ENCODE measurements at places on chromosomes 12 and 14.

GRCh38 chr12:116861320-116861719, 19.9 kb downstream of the HRK start:
- no peak for DNase-seq

GRCh38 chr14:51460011-51460410, 191.7 kb upstream of the FRMD6 start:
- DNase-seq, result no peak

GRCh38 chr12:88181881-88182280, 39.8 kb downstream of the TMTC3 start:
- DNase-seq, result no peak

- DNase-seq, result no peak
Measured at GRCh38 chr12:58509116-58509885, 411.0 kb downstream of the LRIG3 start.

GRCh38 chr14:55650992-55651391, 71.0 kb downstream of the KTN1 start:
- DNase-seq, result no peak

DNA sequence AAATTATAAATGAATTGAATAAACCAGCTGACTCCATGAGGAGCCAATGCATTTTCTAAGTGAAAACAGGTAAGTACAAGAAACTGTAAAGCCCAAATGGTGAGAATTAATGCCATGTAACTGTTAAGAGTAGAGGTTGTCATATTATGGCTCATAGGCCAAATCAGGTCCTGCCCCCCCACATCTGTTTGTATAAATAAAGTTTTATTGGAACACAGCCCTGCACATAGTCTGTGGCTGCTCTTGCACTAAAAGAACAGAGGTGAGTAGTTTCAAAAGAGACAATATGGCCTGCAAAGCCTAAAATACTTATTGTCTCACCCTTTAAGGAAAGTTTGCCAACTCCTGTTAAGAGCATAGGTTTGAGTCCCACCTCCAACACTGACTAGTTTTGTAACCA, 140.5 kb upstream of the SRRM4 start:
- DNase-seq, result no peak

- no peak for DNase-seq
Measured at GRCh38 chr12:53538209-53538689, 31.0 kb upstream of the NPFF start.

DNA sequence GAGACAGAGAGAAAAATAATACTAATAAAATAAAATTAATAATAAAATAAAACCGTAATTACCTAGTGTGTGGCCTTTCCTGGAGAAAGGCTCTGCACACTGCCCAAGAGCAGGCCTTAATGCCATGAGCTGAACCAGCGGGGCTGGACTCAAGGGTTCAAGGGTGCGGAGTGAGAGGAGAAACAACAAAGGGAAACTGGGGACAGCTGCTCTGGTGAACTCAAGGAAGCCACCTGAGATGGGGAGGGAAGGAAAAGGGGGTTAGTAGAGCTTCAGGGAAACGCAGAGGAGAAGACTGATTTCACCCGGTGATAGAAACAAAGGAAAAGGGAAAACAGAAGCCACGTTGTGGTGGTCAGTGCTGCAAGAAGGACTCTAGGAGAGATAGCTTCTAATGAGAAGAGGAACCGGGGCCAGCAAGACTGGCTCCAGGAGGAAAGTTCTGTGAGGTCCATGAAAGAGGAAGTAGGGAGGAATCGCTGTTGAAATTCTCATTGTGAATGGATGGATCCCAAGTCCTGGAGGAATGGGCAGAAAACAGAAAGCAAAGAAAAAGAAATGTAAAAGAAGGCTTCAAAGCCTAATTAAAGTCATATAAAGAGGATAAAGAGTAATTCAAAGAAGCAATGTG, 48.3 kb upstream of the BCL2L14 start:
- no peak for DNase-seq

DNA sequence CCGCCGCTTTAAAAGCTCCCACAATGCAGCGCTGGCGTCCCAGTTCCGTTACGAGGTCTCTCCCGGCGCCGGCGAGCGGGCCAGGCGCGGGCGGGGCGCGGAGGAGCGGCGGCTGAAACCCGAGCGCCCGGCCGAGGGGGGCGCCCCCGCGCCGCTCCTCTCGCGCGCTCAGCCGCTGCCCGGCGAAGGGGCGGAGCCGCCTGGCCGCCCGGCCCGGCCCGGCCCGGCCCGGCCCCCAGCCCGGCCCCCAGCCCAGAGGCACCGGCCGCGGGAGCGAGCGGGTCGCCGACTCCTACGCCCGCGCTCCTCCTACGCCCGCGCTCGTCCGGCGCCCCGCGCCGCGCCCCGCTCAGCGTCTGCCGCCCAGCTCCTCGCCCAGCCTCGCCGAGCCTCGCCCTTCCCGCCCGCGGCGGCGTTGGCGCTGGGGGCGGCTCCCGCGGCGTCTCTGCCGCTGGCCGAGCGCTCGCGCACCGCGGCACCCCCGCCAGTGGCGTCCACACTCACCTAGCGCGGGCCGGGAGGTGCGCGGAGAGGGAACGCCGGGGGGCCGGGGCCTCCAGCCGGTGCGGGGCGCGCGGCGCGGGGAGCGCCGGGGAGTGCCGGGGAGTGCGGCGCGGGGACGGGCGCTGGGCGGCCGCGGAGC, at the start of gene RASSF8:
Gene RASSF8 (plus strand): TSS at position 255 of the 643 bp plus-strand sequence. CDS start 96,662 bp downstream, outside the sequence.
- DNase-seq, result no peak

- DNase-seq, result no peak
Measured at GRCh38 chr12:127957001-127957660, 309.8 kb upstream of the TMEM132C start.

DNA sequence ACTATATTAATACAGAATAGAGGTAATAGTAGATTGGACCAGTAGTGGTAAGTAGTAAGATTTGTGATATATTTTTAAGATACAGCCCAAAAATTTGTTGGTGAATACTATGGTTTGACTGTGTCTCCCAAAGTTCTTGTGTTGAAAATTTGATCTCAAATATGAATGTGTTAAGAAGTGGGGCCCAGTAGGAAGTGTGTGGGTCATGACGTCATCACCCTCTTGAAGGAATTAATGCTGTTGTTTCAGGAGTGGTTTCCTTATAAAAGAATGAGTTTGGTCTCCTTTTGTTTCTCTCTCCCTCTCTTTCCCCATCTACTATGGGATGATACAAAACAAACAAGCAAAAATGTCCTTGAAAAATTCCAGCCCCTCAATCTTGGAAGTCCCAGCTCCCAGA, 16.3 kb downstream of the LUM start:
- DNase-seq, result no peak

- DNase-seq, result no peak
Measured at GRCh38 chr12:71476513-71476912, 36.9 kb downstream of the LGR5 start.

DNA sequence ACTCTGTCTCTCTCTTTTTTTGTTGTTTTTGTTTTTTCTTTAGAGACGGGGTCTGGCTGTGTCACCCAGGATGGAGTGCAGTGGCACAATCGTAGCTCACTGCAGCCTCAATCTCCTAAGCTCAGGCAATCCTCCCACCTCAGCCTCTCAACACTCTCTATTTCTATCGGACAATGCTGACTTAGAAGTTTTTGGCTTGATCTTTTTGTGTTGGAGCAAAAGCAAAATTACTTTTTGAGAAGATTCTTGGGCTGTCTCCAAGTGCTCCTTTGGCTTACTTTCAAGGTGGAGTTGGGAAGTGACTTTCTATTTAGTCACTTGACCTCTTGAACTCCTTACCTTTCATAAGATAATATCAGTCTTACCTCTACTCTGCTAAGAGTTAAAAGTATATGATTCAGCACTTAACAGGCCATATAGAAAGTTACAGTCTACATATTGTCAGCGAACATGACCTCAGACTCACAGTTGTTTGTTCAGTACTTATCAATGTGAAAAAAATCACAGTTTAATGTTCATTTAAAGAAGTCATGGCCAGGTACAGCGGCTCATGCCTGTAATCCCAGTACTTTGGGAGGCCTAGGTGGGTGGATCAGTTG, 15.4 kb upstream of the MIA2 start:
- DNase-seq, result no peak

GRCh38 chr14:87405563-87405962, 587.4 kb downstream of the GALC start:
- DNase-seq, result no peak

GRCh38 chr12:67525617-67525884, 123.0 kb upstream of the DYRK2 start:
- no peak for DNase-seq

GRCh38 chr12:11500188-11500860, 105.0 kb upstream of the PRB2 start:
- DNase-seq, result peak; percentile 54

GRCh38 chr12:124765581-124766489, 97.8 kb downstream of the SCARB1 start:
- no peak for DNase-seq

DNA sequence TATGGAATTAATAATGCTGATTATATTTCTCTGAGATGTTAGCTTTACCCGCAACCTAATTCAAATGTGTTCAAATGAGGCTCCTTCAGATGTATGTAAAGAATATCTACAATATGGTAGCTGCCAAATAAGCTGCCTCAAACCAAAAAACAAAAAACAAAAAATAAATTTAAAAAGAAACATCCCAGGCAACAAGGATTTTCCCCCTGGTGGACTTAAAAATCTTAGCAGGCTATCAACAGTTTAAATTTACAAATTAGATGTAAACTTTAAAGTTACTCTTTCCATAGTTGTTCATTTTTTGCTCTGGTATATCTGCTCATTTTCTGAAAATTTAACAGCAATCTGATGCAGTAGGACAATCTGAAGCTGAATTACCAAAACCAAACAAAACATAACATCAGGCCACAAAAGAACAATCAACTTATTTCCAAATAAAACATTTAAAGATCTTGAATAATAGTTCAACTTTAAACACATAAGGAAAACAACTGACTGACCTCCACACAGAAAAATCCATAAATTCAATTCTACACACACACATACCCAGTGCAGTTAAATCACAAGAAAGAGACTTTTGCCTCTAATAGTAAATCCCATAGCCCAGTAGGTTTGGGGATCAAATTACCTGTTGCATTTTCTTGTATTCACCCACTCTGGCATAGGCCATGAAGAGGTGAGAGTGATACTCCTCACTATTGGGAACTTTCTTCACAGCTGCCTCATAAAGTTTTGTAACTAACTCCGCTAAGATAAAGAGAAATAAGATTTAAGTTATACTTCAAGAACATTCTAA, 21.3 kb downstream of the NAA25 start:
- DNase-seq, result no peak

DNA sequence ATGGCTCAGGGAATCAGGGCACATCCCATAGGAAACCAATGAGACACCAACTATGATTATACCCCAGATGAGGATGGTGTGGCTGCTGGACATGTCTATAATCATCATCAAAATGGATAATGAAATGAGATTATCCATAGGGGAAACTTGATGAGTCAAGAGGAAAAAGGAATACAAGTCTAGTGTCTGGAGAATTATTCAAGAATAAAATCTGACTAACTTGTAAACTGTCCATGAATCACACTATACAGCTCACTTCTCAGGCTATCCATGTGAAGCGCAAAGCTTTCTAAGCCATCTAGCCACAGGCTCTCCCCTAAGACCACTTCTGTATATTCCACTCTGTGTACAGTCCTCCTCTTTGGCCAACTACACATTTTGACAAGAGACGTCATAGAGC, 52.5 kb downstream of the DUSP16 start:
- no peak for DNase-seq

DNA sequence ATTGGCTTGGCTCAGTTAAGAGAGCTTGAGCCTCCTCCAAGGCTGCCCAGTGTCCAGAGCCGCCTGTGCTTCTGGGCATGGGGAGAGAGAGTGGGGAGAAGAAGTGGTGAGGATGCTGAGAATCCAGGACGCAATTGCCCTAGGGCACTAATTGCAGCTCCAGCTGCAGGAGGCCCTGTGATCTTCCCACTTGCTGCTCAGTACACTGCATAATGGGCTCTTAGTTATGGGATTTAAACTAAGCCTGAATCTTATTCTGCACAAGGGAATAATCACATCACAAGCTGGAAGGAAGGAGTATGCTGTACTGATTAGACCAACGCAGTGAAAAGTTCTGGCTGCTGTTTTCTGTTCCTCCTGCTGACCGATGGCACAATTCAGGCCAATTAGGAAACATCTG, 101.0 kb upstream of the PRMT8 start:
- no peak for DNase-seq

GRCh38 chr12:31368666-31369361, 42.9 kb upstream of the SINHCAF start:
- DNase-seq, result no peak

DNA sequence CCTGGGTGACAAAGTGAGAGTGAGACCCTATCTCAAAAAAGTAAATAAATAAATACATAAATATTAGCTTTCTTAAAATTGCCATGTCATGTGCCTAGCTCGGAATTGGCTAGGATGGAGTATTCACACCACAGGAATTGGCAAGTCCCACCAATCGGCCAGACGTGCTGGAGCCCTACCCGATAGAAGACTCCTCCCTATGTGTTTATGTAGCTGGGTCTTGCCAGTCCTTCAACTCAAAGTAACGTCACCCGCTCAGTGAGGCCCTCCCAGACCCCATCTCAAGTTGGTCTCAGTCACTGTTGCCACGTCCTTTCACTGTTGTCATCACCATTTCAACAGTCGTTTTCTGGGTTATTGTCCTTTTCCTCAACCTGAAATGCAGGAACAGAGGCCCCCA, 20.2 kb downstream of the VRTN start:
- no peak for DNase-seq

DNA sequence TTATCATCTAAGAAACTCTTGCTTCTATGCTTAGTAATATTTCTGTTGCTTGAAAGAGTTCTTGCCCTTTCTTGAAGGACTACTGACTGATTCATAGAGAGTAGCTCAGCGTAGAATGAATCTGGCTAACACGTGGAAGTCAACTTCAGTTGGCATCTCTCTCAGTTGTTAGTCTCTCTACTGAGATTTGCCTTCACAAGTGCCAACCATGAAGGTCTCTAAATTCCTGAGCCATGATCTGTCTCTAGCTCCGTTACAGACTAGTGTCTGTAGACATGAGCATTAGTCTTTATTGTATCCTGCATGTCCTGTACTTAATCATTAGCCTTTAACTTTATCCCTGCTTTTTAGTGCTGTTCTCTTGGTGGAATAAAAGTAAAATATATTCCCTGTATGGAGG, 19.1 kb upstream of the ALX1 start:
- DNase-seq, result no peak

DNA sequence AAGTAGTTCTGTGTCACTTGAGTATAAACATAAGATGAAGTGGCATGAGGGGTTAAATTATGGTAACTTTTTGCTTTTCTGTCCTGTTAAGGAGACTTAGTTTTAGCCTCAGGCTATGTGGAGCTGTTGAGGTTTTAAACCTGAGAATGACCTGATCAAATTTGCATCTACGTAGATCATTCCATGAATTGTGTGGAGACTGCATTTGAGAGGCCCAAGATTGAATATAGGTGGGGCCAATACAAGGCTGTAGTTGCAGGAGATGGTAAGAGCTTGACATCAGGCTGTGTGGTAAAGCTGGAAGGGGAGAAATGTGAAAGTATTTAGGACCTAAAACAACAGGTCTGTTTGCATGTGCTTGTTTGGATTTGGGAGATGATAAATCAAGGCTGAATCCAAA, 249.5 kb downstream of the SLC16A7 start:
- no peak for DNase-seq

GRCh38 chr12:18457362-18457761, 196.0 kb downstream of the PIK3C2G start:
- no peak for DNase-seq

- no peak for DNase-seq
Measured at GRCh38 chr12:49838973-49839633, 3.8 kb downstream of the BCDIN3D start.

Data from stimulated activated CD8-positive, alpha-beta memory T cell treated with anti-CD3 and anti-CD28 coated beads, Interleukin-2, amount 100 ng/mL, for 1 hour (primary cell).